Central memory CD8-positive, alpha-beta T cell (primary cell): ENCODE measurements at places on chromosomes 12 and 14.
A peak's percentile ranks its signal among the peaks of the same experiment; 100 is the strongest.

DNA sequence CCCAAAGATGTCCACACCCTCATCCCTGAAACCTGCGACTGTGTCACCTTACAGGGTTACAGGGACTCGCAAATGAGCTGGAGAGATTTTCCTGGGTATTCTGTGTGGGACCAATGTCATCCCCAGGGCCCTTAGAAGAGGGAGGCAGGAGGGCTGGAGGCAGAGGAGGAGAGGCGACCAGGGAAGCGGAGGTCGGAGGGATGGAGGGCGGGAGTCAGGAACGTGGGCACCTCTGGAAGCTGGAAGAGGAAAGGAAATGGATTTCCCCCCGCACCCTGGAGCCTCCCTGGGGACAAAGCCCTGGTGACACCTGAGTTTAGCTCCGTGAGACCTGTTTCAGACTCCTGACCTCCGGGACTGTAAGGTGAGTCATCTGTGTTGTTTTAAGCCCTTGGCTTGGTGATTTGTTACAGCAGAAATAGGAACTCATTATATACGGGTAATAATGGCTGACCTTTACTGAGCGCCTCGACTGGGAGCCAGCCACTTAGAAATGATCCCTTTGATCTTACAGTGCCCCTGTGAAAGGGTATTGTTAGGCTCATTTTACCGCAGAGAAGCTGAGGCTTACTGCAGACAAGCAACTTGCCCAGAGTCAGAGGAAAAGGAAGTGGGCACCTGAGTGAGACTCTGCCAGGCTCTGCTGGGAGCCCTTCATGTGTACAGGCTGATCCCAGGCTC lies 29.3 kb upstream of the FZD10 start:
- DNase-seq = no peak

DNA sequence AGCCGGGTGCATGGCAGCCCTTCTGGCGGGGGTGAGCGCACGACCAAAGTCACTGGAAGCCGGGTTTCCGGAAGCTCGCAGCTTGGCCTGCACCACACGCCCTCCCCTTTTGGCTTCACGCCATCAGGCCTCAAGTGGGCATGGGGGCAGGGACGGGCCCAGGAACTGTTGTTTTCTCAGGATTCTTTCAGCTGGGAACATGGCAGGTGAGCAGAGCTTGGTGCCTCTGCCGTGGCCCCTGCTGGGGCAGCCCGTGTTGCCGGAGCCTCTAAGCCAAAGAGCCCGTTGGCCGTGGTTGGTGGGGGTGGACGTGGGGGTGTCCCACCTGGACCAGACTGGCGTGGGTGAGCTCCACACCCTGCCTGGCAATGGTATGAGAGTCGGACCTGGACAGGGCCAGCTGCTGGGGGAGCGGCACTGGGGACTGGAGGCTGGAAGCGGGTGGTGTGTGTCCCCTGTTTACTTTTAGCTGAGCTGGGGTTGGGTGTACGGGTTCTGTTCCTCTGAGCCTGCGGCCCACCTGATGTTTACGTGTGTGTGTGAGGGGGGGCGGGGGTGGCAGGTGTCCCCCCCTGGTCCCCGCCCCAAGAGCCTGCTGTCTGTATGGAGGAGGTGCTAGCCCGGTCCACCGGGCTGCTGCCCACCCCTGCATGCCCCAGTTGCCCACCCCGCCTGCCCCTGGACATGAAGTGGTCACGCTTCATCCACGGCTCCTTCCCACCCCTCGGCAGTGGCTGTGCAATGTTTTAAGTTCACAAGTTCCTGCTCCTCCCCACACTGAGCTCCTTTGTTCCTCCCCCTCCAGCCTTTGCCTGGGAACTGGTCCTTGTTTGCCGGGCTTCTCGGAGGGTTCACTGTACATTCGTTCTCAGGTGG lies 28.7 kb upstream of the PLD4 start:
- no peak for DNase-seq

GRCh38 chr12:26971963-26972362 lies 33.7 kb downstream of the FGFR1OP2 start:
- DNase-seq = peak; percentile 35

DNA sequence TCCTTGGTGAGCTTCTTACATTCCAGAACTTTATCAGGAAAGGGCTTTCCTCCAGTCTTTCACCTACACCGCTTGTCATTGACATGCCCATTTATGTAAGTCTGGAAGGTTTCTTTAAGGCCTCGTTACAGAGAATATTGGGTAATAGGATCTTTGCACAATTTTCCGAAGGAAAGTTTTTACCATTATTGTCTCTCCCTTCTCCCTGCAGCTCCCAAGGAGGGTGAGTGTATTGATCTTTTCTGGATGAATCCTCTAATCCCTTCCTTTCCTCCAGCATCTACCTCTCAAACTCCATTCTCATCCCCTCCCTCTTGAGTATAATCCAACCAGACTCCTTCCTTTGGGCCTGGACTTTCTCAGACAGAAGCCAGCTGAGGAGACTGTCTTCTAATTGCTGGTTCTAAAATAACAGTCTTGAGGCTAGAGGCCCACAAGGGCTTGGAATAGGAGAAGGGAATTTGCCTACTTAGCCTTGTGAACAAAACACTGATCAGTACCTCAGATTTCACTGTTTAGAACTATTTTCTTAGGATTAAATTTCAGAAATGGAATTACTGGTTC lies 21.8 kb downstream of the WNK1 start:
- DNase-seq = no peak

DNA sequence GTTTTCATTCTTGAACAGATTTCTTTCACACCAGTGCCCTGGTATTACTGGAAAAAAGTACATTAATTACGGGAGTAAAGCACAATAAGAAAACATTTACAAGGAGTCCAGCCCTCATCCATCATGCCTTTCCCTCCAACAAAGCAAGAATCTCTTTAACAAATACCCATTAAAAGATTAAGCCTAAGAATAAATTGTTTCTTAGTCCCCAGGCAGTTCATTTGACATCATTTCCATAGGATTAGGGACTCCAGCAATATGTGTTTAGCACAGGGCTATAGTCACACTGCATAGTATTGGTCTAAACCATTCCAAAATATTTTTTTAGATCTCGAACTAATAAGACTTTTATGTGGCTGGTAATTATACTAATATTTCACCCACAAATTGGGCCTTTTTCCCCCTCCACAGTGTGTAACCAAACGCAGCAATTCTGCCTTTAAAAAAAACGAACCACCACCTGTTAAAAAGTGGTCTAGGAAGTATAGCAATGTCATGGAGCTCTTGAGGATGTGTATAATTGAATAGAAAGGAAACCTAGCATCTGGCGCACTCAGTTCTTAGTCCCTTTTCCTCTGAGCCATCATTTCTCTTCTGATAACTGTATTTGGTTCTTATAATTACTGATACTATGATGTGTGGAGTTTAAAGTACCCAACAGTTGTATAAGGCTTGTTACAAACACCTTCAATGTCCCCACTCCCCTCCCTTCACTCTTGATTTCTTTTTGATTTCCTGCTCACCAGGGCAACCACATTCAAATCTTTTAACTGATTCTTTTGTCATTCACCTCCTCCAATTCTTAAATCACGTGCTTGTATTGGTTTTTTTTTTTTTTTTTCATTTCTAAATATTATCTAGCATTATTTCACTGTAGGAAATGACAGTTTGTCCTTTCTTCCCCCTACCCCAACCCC lies 138.7 kb downstream of the ETV6 start:
- no peak for DNase-seq

GRCh38 chr14:55556929-55557623 lies 22.9 kb upstream of the KTN1 start:
- no peak for DNase-seq

DNA sequence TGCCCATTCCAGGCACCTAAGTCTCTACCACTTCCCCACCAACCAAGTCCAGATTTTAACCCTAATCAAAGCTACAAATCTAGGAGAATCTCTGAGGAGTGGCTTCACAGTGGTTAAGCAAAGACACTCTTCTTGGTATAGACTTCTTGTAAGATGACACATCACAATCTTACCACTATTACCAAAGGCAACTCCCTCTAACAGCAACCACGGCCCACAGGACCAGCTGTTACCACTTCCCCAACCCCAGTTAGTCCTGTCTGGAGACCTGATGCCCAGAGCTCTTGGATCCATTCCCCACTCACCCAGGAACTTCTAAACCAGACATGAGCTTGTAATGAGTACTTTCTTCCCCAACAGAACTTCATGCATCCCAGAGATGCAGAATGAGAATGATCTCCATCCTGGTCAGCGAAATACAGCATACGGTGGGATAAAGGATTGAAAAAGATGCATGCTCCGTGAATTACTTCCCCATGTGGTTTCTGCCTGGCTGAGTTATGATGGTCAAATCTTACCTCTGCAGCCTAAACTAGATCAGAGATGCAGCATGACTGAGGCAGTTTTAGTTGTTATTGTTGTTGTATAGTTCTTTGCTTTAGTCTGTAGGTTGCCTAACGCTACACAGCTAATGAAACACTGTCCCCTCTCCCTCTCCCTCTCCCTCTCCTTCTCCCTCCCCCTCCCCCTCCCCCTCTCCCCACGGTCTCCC lies 87.7 kb upstream of the FOXN3 start:
- no peak for DNase-seq

- no peak for DNase-seq
Measured at GRCh38 chr12:94078736-94079509, 69.5 kb upstream of the PLXNC1 start.

DNA sequence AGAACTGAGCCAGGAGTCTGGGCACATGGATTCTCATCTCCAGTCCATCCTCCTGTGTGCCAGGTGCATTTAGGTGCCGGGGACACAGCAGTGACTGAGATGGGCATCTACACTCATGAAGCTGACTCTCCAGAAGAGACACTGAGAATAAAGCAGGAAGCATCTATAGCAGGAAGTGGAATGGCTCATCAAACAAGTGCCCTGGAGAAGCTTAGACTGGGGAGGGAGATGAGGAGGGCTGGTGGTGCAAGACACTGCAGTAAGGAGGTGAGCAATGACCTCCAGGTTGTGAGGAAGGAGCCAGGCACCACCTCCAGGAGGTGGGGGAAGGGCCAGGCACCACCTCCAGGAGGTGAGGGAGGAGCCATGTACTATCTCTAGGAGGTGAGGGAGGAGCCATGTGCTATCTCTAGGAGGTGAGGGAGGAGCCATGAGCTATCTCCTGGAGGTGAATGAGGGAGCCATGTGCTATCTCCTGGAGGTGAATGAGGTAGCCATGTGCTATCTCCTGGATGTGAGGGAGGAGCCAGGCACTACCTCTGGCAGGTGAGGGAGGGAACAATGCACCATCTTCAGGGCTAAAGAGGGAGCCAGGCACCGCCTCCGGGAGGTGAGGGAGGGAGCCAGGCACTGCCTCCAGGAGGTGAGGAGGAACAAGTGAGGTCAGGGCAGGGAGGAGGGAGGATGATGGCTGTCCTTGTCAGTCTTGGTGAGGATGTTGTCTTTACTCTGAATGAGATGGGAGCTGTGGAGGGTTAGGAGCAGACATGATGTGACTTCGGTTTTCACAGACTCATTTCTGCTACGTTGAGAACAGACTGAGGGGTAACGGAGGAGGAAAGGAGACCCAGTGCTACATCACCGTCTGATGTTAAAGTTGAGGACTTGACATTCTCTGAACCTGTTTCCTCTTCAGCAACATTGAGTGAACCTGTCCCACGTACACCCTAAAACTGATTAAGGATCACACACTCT lies 961.9 kb upstream of the TMEM132C start:
- no peak for DNase-seq

DNA sequence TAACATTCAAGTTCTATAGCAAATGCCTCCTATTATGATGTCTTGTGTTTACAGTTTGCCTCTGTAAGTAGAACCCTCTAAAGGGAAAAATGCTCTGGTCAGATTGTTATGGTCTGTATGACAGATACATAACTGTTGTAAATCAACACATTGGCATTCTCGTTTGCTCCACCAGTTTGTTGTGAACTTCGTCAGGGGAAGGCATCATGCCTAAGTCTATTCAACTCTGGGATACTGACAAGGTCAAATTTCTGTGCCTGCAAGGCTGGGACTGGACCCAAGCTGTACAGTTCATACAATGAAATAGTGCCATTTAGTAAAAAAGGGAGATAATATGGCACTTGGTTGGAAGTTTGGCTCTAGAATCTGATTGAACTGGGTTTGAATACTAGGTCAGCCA lies 392.3 kb downstream of the RAD51B start:
- DNase-seq = no peak

GRCh38 chr12:116759783-116760621 lies 21.9 kb downstream of the RNFT2 start:
- peak; percentile 11 for DNase-seq

GRCh38 chr12:26182377-26182776 lies 13.0 kb upstream of the SSPN start:
- no peak for DNase-seq

GRCh38 chr14:72998252-72998903 lies 28.5 kb downstream of the ZFYVE1 start:
- DNase-seq = no peak

DNA sequence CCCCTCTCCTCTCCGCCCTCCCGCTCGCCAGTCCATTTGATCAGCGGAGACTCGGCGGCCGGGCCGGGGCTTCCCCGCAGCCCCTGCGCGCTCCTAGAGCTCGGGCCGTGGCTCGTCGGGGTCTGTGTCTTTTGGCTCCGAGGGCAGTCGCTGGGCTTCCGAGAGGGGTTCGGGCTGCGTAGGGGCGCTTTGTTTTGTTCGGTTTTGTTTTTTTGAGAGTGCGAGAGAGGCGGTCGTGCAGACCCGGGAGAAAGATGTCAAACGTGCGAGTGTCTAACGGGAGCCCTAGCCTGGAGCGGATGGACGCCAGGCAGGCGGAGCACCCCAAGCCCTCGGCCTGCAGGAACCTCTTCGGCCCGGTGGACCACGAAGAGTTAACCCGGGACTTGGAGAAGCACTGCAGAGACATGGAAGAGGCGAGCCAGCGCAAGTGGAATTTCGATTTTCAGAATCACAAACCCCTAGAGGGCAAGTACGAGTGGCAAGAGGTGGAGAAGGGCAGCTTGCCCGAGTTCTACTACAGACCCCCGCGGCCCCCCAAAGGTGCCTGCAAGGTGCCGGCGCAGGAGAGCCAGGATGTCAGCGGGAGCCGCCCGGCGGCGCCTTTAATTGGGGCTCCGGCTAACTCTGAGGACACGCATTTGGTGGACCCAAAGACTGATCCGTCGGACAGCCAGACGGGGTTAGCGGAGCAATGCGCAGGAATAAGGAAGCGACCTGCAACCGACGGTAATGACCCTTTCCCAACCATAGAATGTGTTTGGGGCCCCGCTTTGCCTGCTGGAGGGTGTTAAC lies 615 bp downstream of the CDKN1B start:
- DNase-seq = no peak

GRCh38 chr12:76158518-76159321 lies 74.2 kb upstream of the NAP1L1 start:
- peak; percentile 22 for DNase-seq

DNA sequence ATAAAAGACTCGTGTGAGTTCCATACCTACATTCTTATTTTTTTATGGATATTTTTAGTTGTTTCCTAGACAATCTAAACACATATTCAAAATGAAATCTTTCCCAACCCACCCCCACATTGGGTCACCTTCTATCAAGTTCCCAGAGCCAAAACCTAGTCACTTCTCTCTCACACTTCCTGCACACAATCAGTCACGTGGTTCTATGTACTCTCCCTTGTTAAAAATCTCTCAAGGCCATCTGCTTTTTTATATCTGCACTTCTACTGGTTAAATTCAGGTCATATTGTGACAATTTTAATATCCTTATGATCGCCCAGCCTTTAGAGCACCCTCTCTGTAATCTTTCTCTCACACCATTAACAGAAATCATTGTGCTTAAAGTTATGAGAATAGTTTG lies 175.0 kb upstream of the SYT10 start:
- no peak for DNase-seq
